Activated naive CD4-positive, alpha-beta T cell treated with anti-CD3 and anti-CD28 coated beads, Interleukin-2, amount 10 ng/mL, durations not matched to agents 5 hours and 36 hours (primary cell): ENCODE measurements at places on chromosomes 6 and 20. TPM values are rescaled to one million over a fixed set of nuclear protein-coding genes. Genes with fewer than 3 reads are reported as not detected.

Gene EPHA7
- not detected for total RNA-seq

Gene DZANK1
- 0.96 TPM for total RNA-seq

Gene MDFI
- not detected for total RNA-seq

Gene CTCFL
- total RNA-seq = not detected

Gene COX4I2
- total RNA-seq = not detected

Gene EYA2
- not detected for total RNA-seq
